ENCODE measurements at places on chromosomes 5 and 9. TPM values are rescaled to one million over a fixed set of nuclear protein-coding genes. Genes with fewer than 3 reads are reported as not detected.

- DNase-seq: no peak
Measured at GRCh38 chr5:173016598-173017046, 33.1 kb downstream of the ATP6V0E1 start.

DNA sequence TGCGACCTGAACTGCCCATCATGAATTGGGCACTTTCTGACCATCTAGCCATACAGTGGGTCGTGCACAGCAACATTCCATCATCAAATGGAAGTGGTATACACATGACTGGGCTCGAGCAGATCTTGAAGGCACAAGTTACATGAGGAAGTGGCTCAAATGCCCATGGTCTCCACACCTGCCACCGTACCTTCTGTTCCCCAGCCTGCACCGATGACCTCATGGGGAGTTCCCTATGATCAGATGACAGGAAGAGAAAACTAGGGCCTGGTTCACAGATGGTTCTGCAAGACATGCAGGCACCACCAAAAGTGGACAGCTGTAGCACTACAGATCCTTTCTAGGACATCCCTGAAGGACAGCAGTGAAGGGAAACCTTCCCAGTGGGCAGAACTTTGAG is 21.8 kb downstream of the MTMR12 start:
- DNase-seq: no peak

DNA sequence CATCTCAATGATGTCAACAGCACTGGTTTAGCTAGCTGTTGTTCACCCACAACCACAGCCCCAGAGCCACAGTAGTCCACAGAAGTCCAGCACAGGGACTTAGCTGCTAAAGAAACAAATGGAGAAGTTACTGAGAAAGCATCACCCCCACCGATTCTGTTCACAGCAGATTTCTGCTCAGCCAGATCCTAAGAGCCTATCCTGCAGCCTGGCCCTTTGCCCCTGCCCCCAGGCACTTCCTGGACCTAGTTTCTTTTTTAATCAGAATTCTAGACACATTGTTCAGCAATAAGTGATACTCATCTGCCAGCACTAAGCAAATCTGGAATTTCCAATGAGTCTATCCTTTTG is 7.4 kb downstream of the B4GALT1 start:
- no peak for DNase-seq

Gene C9
- 0.37 TPM for polyA plus RNA-seq

DNA sequence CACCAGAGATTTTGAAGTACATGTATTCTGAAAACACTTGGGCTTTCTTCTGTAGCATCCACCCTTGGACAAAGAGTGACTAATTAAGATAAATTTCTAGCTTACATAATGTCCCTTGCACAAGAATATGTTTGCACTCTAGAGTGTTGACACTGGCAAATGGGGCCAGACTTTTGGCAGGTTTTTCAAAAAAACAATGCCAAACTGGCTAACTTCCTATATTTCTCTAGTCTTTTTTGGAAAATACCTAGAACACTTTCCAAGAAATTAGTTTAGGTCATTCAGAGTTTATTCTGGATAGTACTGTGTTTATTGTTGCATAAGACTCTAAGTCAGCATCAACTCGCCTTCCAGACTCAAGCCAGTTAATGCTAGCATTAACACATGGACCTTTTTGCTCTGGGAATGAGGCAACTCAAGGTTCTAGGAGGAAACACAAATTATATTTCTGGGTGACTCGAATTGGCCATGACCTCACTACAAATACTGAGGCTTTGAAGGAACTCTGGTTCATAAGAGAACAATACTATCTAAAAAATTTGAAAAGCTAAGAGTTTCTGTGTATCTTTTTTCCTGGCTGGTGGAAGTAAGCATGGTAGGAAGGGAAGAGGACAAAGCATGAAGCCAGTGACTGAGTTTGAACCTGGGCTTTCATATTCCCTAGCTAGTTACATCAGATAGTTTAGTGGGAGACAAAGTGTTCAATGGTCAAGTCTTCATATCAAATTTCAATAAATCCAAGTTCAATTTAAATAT is 101.6 kb downstream of the NREP start:
- DNase-seq: no peak

DNA sequence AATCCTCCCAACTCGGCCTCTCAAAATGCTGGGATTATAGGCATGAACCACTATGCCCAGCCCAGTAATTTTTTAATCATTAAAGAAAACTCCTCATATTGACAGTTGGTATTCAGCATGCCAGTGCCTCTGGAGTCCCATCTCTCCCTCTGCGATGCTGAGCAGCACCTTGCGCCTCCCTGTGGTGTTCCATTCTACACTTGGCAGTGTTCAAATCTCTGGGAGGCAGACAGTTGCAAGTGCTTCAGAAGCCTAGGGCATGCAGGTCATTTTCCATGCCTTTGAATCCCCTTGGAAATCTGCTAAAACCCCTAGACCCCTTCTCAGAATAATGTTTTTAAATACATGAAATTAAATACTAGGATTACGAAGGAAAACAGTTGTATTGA is 41.3 kb downstream of the GARNL3 start:
- no peak for DNase-seq

DNA sequence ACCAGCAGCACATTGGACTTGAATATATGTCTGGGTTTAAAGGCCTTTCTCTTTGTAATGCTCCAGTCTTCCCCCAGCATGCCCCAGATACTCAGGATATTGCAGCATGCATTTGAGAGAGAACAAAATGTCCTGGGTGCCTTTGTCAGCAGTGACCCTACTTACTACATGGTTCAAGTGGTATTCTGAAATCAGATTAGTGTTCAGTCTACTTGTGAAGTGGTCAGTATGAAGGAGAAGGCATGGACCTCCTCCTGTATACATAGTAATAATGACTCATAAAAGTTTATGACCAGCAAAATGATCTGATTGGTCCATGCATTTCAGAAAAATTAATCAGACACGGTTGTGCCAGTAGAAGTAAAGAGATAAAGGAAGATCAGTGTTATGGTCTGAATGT is 25.4 kb downstream of the GPR21 start:
- DNase-seq: no peak

Gene RNF130
- 73.8 TPM for polyA plus RNA-seq

DNA sequence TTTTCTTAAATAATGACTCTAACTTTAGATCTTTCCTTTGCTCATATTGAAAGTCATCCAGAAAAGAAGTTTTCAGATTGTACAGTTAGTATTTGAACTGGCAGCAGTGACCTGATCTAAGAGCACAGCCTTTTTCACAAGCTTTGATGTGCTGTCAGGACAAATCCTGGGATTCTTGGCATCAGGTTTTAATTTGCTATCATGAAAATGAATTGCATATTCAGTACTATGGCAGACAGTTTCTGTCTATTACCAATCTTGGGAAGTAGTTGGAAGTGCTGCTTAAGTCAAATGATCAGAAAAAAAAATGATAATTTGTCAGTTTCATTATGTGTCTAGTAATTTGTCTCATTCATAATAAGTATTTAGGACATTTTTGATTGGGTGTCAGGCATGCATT is 925.6 kb upstream of the ARRDC3 start:
- DNase-seq: no peak

GRCh38 chr5:16551628-16552027 is 65.2 kb downstream of the RETREG1 start:
- DNase-seq: no peak

Gene PCDHB16
- polyA plus RNA-seq: 6.5 TPM

GRCh38 chr9:92506184-92506857 is 24.0 kb upstream of the ASPN start:
- DNase-seq: no peak

Gene PHF24
- 0.13 TPM for polyA plus RNA-seq

- DNase-seq: no peak
Measured at GRCh38 chr9:128431207-128431606, 10.6 kb downstream of the CERCAM start.

Gene STPG3
- 2.8 TPM for polyA plus RNA-seq

DNA sequence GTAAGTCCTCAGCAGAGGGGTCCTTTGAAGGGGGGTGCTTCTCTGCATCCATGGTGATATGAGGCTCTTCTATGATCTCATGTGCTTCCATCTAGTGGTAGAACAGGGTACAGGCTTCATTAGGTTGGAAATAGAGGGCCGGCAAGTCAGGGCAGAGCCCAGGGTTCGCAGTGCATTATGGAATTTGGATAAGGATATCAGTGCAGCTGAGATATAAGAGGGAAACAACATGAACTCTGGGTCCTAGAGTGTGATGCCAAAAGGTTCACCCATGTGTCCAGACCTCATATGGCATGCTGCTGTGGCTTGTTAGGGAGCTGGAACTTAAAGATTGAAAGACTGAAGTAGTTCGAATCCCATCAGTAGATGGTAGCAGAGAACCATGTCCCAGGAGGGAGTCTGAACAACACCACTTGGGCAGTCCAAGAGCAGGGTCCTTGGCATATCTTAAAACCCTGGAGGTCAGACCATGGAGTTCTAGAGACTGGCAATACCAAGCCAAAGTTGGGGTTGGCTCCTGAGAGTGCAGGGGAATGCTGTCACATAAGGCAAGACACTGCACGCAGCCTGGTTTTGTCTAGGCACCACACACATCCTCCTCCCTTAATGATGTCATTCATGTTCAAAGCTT is 2.3 kb downstream of the FAM221B start:
- DNase-seq: peak; percentile 60

Gene ACTBL2
- not detected for polyA plus RNA-seq

DNA sequence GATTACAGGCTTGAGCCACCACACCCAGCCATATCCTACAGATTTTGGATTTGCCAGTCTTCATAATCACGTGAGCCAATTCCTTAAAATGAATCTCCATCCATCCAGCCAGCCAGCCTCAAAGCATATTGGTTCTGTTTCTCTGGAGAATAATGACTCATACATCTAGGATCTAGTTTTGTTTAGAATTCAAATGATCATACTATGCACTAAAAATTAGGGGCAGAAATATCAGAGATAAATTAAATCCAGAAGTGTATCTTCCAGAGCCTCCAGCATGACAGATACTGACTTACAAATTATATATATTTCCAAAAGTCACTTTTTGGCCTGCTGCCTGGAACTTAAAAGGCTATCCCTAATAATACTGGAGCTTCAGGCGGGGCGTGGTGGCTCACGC is 119.1 kb upstream of the NR5A1 start:
- no peak for DNase-seq

Gene CARTPT
- not detected for polyA plus RNA-seq

Gene AGXT2
- 55.8 TPM for polyA plus RNA-seq

Gene SCGB3A2
- polyA plus RNA-seq: 0.48 TPM

Gene SPINK7
- 0.82 TPM for polyA plus RNA-seq

- DNase-seq: no peak
Measured at GRCh38 chr5:91049800-91050199, 333.3 kb downstream of the ARRDC3 start.

GRCh38 chr9:134205672-134206310 is 41.4 kb upstream of the RNU6ATAC start:
- DNase-seq: no peak

DNA sequence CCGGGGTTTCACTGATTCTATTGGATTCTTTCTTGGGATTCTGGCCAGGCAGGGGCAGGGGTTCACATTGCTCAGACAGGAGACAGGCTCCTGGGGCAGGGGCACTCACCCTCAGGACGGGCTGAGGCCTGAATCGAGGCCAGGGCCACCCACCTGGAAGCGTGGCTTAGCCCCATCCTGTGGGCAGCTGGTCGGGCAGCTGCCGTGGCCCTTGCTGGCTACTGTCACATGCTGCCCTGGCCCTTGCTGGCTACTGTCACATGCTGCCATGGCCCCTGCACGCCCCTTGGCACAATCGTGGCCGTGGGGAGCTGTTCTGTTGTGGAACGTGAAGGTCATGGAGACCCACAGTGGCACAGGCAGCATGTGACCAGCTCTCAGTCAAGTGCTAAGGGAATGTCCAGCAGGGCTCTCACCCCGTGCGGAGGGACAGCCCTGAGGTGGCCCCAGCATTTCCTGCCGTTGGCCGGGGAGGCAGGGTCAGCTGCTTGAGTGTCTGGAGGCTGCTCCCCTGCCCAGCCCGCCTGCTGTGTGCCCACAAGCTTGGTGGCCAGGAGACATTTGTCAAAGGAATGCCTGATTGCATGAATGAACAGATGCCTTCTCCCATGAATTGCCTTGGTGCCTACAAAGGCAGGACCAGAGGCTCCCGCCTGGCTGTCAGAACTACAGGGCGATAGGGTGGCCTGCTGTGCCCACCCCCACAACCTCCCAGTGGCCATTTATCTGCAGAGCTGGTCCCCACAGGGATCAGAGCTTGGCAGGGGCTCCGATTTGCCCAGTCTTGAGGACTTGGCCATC is 16.9 kb upstream of the TMEM250 start:
- no peak for DNase-seq

DNA sequence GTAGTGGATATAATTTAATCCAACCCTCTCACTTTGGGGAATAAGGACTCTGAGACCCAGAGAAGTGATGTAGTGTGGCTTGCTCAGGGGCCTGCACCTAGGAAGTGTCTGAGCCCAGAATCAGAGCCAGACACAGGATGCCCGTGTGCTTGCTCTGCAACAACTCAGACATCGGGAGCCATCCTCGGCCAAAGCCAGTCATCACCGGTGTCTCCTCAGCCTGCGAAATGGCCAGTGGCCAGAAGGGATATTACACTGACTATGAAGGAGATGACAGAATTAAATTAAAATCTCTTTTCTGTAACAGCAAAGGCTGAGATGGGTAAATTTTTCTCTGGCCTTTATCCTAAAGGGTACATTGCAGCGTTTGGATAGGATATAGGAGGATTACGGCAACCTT is 102.9 kb downstream of the MARCHF11 start:
- DNase-seq: no peak

DNA sequence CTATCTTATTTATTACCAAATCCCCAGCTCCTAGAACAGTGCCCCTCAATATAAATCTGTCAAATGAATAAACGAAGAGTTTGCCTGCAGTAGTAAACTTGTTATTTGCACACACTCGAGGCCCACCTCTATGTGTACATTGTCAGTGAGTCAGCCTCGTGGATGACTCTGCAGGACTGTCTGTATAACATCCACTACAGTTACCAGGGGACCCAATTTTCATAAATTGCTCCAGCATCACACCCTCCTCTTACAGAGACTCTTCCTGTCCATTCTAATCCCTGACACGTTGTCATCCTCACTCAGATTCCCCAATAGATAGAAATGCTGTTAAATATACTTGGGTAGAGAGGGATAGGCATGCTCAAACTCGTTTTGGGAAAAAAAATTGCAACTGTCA is 478.5 kb downstream of the RAB3C start:
- no peak for DNase-seq

GRCh38 chr5:137566118-137566541 is 67.0 kb upstream of the SPOCK1 start:
- no peak for DNase-seq

Gene PALM2AKAP2
- 11.3 TPM for polyA plus RNA-seq

GRCh38 chr5:122170620-122171019 is 41.3 kb downstream of the ZNF474 start:
- DNase-seq: no peak
